ENCODE measurements at places on chromosomes 5 and 9.

GRCh38 chr5:127757576-127757975 is 54.4 kb downstream of the CCDC192 start:
- DNase-seq: no peak

DNA sequence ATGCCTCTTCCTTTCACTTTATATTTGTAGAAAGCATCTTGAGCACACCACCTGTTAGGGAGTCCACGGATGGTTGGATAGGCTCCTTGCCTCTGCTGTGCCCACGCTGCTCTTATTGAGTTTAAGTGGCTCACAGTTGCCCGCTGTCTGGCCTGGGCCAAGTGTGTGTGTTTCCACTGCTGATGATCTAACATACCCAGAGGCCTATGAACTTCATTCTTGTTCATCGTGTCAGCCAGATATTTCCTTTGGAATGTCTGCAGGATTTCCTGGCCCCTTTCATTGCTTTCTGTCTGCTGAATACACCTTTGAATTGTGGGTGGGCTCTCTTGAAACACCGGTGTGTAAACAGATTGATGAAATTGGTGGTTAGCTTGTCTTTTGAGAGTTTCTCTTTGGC is 46.6 kb downstream of the MVB12B start:
- DNase-seq: no peak

DNA sequence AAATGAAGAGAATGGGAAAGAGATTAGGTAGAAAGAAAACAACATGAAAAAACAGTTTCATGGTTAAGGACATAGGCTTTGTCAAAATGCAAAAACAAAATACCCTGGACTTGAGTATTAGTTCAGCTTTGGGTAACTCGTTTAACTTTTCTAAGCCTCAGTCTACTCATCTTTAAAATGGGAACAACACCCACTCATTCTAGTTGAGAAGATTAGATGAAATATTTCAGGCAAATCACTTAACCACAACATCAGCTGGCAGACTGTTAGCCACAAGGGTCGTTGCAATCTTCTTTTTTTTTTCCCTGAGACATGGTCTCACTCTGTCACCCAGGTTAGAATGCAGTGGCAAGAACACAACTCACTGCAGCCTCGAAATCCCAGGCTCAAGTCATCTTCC is 185.6 kb downstream of the DCP2 start:
- no peak for DNase-seq

GRCh38 chr5:146400201-146400600 is 46.9 kb upstream of the TCERG1 start:
- DNase-seq: no peak

DNA sequence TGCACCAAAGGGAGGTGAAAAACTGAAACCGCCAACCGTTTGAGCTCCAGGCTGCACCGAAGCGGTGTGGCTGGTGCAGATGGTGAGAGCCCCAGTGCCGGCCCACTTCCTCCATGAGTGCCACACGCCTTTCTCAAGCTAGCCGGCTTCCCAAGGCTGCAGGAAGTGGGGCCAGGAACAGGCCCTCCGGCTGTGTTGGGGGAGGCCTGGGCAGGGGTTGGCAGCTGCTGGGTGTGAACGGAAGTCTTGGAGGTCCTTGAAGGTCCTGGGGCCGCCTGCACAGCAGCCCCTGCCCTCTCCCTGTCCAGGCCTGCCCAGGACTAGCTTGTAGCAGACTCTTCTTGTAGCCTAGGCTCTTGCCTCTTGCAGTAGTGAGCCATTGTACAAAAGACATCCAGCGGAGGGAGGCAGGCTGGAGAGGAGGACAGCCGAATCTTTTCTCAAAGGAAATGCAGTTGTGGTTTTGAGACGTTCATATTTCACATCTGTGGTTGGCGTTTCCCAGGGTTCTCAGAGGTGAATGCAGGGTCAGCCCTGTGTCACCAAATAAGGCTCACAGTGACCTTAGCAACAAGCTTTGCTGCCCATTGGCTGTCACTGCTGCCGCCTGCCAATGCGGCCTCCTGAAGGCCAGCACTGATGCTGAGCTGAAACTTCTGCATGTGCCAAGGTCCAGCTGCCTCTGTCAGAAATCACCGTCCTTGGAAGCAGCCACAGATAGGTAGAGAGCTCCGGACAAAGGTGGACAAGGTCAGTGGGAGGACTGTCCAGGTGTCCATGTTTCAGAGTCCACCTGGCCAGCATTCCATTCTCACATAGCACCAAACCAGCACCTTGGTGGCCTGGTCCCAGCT is 23.9 kb downstream of the IRF1 start:
- no peak for DNase-seq

DNA sequence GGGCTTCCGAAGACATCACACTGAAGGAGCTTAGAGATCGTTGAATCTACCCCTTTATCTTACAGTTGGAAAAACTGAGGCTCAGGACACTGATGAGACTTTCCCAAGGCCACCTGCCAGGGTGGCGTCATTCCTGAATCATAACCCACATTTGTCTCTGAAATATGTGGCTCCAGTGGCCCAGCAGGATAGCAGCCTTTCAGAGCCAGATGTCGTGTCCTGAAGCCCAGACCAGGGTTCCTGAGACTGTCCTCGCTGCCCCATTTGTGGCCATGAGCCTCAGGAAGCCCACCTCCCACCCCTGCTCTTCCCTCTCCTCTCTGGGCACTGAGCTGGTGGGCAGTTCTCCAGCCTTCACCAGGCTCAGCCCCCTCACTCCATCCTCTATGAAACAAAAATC is 2.4 kb downstream of the HMCN2 start:
- DNase-seq: no peak

DNA sequence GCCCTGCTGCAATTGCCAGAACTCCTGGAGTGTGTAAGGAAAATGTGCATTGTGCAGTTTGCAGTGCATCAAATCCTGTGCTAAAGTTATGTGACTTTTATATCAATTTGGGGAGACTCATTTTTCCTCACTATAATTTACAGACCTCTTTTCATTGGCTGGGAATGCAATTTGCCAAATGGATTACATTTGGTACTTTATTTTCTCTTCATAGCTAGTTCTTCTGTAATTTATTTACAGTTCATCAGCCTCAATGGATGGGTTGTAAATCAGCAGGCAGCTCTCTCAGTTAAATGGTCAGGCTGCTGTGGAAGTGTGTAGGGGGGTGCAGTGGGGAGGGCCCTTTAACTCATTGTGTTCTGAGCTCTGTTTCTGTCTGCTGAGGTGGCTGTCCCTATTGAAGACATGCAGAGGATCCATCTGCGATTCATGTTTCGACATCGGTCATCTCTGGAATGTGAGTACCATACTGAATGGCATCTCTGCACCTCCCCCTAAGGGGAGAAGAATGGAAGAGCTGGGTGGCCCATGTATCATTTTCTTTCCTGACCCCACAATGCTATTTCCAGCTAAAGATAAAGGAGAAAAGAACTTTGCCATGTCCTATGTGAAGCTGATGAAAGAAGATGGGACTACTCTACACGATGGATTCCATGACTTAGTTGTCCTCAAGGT is 74.6 kb downstream of the DOCK2 start:
- no peak for DNase-seq

DNA sequence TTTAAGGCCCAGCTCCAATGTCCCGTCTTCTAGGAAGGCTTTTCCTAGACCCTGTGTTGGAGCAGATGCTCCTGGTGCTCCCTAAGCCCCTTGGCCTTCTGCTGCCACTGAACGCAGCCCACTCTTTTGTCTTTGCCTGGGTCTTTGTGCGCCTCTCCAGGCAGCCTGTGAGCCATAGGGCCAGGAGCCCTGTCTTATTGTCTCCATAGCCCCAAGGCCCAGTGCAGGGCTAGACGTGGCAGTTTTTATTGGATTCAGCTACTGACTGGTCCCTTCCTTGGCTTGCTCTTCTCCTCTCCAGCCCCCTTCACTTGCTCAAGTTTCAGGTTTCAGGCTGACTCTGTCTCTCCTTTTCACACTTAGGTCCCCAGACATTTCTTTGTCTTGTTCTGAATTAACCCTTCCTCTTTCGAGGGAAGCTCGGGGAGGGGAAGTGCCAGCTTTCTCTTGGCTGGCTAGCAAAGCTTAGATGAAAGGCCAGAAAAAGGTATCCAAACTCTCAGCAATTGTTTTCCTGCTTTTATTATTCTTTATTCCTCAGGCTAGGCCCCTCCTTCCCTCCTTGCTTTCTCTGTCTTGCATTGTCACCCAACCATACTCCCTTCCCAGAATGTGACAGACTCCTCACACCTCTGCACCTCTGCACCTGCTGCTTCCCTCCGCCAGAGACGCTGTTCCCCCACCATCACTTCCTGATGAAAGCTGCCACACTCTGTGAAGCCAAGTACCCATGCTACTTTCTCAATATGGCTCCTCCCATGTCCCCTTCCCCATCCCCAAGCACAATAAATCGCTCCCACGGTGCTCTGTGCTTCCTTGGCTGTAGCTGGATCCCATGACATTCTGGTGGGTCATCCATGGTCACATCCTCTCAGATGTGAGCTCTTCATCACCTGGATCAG is 101.6 kb upstream of the CPEB4 start:
- no peak for DNase-seq

- DNase-seq: no peak
Observed at GRCh38 chr9:136625101-136626065, 37.3 kb upstream of the EGFL7 start.

DNA sequence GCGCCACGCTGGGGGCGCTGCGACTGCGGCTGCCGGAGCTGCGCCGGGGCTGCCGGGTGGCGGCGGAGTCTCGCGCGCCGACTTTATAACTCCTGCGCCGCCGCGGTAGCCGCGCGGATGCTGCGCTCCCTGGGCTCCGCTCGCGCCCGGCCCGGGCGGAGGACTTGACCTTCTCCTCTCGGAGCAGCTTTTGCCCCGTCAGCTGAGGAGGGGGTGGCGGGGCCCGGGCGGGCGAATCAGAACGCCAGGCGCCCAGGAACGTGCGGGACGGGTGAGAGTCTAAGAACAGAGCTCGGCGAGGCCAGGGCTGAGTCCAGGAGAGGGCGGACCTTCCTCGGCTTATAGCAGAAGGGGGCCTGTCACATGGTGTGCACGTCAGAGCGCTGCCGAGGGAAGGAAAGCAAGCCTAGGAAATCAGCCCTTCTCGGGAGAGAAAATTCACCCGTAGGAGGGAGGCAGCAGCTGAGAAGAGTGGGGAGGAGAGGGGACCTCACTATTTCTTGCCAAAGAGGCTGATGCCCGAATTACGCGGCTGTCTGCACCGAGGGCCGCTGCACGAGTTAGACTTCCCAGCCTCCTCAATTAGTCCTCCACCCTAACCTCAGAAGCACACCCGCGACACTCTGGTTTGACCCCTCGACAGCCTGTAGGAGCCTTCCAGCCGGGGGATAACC is at the start of gene FOXD1:
FOXD1 (minus strand) TSS at position 315 of the 674 bp plus-strand sequence. CDS start 415 bp downstream, outside the sequence.
- DNase-seq: no peak

GRCh38 chr9:105093685-105094084 is 150.8 kb upstream of the SLC44A1 start:
- no peak for DNase-seq

DNA sequence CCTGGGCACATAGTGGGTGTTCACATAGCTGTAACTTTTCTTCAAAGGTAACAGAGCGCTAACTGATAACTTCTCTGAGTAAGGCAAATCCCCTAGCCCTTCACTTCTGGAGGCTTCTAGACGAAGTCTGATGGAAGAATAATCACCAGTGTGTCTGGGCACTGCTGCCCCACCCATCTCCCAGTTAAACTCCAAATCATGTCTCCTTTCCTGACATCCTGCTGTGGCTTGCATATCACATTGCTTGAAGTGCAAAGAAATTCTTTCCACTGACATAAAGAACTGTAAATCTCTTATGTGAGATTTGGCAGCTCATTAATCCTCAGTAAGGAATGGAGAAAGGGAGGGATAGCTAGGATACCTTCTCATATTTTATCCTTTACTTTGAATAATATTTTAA is 74.6 kb downstream of the MARCHF11 start:
- no peak for DNase-seq

All from stimulated activated CD8-positive, alpha-beta memory T cell treated with anti-CD3 and anti-CD28 coated beads, Interleukin-7, amount 100 ng/mL, for 24 hours (primary cell).